ENCODE measurements at places on chromosomes 3 and 15. TPM values are rescaled to one million over a fixed set of nuclear protein-coding genes. Genes with fewer than 3 reads are reported as not detected.

CDC25A gene
- 0.33 TPM for total RNA-seq

DNA sequence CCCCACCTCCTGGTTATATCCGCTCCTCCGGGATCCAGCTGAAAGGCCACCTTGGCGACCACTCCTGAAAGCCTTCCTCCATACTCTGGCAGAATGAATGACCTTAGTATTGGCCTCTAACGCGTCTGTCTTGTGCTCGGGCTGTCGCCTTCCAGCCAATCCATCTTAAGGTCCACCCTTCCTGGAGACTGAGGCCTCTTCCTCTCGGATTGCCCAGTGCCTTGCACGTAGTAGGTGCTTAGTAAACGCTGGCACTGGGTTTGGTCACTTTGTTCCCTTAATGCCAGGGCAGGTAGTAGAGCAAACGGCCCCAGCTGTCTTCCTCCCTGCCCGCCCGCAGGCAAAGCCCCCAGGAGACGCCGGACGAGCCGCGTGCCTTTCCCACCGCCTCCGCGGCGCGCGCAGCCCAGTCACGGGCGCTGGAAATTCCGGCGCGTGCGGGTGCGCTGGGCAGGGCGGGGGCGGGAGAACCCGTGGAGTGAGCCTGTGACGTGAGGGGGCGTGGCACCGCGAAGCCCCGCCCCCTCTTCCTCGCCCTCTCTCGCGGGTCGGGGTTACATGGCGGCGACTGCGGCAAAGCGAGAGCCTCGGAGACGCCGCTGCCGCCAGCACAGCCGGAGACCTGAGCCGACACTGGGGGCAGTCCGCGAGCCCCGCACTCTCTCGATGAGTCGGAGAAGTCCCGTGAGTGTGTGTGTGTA, at the start of gene MAPK6:
MAPK6 (plus strand) TSS at position 527 of the 701 bp plus-strand sequence. CDS start 27,242 bp downstream, outside the sequence.
- H3K27ac ChIP-seq: peak within 1 kb of the TSS; percentile 98
- H3K27me3 ChIP-seq: no peaks in the 10 kb centered on the region
- H3K36me3 ChIP-seq: no peaks in the 10 kb centered on the region
- H3K4me3 ChIP-seq: peak within 1 kb of the TSS; percentile 45
- H3K4me1 ChIP-seq: peaks cover 29% of the 10 kb centered on the region
- peak; percentile 97 for DNase-seq

DNA sequence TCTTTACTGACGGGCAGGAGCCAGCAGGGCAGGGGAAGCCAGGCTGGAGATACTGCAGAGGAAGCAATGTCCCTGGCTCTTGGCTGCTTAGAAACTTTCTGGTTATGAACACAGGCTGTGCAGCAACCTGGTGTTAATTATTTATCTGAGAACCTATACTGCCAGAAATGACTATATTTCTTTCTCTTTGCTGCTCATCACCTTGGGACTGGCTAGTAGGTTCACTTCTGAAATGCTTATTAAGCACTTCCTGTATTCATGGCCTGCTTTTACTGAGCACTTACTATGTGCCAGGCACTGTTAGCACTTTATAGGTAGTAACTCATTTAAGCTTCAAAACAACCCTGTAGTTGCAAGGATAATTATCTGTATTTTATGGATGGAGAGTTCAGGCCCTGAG, 57.6 kb downstream of the RAB11A start:
- H3K36me3 ChIP-seq: no peaks in the 10 kb centered on the region
- no peaks in the 10 kb centered on the region for H3K4me1 ChIP-seq
- no peaks in the 10 kb centered on the region for H3K27me3 ChIP-seq
- H3K4me3 ChIP-seq: no peak overlapping the region
- H3K27ac ChIP-seq: no peak overlapping the region

SAXO2 gene
- 0.26 TPM for total RNA-seq

MYZAP gene
- 16.3 TPM for total RNA-seq

DNA sequence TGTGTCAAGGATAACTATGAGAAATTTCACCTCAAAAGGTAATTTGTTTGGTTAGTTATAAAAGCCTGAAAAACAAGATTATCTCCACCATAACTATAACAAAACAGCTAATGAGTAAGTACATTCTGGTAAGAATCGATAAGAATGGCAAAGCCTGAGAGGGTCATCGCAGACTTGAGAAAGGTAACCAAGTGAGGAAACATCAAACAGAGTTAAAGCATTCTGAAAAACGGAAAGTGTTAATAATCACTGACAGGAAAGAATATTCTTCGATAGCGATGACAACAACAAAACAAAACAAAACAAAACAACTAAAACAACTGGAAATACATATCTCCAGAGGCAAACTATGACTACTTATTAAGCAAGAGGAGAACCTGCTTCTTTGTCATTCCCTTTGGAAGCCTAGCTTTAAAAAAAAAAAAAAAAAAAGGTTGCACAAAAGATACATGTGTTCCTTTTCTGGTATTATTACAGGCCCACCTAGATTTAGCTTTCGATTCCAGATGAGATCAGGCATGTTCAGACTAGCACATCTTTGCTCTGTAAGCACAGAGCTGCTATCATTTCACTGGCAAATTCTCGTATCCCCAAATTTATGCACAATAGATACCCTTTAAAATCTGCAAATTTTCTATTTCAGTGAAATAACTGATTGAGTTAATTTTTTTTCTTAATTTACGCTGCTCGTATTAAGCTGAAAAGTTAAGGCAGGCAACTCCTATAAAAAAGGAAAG, 155.6 kb downstream of the TIGIT start:
- DNase-seq: no peak
- H3K27ac ChIP-seq: no peak overlapping the region
- peaks cover 29% of the 10 kb centered on the region for H3K4me1 ChIP-seq
- H3K4me3 ChIP-seq: no peak overlapping the region
- no peaks in the 10 kb centered on the region for H3K27me3 ChIP-seq
- no peaks in the 10 kb centered on the region for H3K36me3 ChIP-seq

- no peak for DNase-seq
- no peaks in the 10 kb centered on the region for H3K27me3 ChIP-seq
- peak overlapping the region; percentile 81 for H3K27ac ChIP-seq
- peak overlapping the region; percentile 64 for H3K4me3 ChIP-seq
Measured at GRCh38 chr3:72847282-72847681, 963 bp downstream of the SHQ1 start.

- no peak overlapping the region for H3K27ac ChIP-seq
- H3K4me3 ChIP-seq: no peak overlapping the region
- no peak for DNase-seq
- no peaks in the 10 kb centered on the region for H3K27me3 ChIP-seq
- H3K36me3 ChIP-seq: no peaks in the 10 kb centered on the region
- peaks cover 17% of the 10 kb centered on the region for H3K4me1 ChIP-seq
Measured at GRCh38 chr3:21641959-21642358, 109.1 kb downstream of the ZNF385D start.

- no peak for DNase-seq
- no peak overlapping the region for H3K27ac ChIP-seq
- no peak overlapping the region for H3K4me3 ChIP-seq
- H3K4me1 ChIP-seq: no peaks in the 10 kb centered on the region
- no peaks in the 10 kb centered on the region for H3K36me3 ChIP-seq
Measured at GRCh38 chr3:43676441-43676840, 14.3 kb upstream of the ABHD5 start.

GRCh38 chr3:98735761-98736269, 27.3 kb upstream of the ST3GAL6 start:
- no peaks in the 10 kb centered on the region for H3K27me3 ChIP-seq
- no peak overlapping the region for H3K4me3 ChIP-seq
- peaks cover 14% of the 10 kb centered on the region for H3K4me1 ChIP-seq
- no peak for DNase-seq
- no peaks in the 10 kb centered on the region for H3K36me3 ChIP-seq
- no peak overlapping the region for H3K27ac ChIP-seq

PEX5L gene
- 4.2 TPM for total RNA-seq

DNA sequence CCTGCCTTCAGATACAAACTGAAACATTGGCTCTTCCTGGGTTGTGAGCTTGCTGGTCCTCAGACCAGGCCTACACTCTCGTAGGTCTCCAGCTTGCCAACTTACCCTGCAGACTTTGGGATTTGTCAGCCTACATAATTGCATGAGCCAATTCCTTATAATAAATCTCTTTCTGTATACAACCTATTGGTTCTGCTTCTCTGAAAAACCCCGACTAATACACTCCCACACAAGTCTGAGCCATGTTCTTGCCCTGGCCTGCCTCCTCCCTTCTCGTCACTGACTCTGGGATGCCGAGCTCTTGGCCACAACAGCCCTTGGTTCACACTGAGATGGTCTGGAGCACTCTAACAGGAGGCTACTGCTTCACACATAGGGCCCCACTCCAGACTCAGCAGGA, 9.5 kb downstream of the CYP19A1 start:
- no peaks in the 10 kb centered on the region for H3K4me1 ChIP-seq
- H3K36me3 ChIP-seq: no peaks in the 10 kb centered on the region
- DNase-seq: no peak
- H3K4me3 ChIP-seq: no peak overlapping the region
- no peaks in the 10 kb centered on the region for H3K27me3 ChIP-seq
- H3K27ac ChIP-seq: no peak overlapping the region

GRCh38 chr15:87703327-87704111, 553.0 kb downstream of the NTRK3 start:
- H3K27me3 ChIP-seq: no peaks in the 10 kb centered on the region
- no peaks in the 10 kb centered on the region for H3K4me1 ChIP-seq
- DNase-seq: no peak
- H3K4me3 ChIP-seq: no peak overlapping the region
- no peak overlapping the region for H3K27ac ChIP-seq
- no peaks in the 10 kb centered on the region for H3K36me3 ChIP-seq

DNA sequence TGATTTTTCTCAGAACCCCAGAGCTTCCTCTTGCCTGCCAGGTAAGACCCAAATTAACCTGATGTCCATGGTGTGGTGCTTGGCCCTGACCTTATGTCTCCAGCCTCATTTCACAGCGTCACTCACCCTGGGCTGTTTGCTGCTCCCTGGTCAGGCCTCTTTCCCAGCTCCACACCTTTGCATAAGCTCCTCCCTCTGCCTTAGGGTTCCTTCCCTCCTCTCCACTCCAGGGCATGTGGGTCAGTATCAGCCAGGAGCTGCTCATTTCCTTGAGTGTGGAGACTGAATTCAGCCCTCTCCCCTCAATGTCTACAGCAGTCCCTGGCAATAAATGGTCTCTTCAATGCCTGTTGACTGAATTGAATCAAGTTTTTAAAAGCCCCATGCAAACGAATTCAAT, 75.6 kb upstream of the ANKRD34C start:
- peaks cover 7% of the 10 kb centered on the region for H3K27me3 ChIP-seq
- H3K27ac ChIP-seq: no peak overlapping the region
- H3K4me1 ChIP-seq: peaks cover 5% of the 10 kb centered on the region
- H3K4me3 ChIP-seq: no peak overlapping the region
- no peak for DNase-seq
- no peaks in the 10 kb centered on the region for H3K36me3 ChIP-seq

GRCh38 chr3:157369727-157370421, 66.8 kb upstream of the PTX3 start:
- H3K36me3 ChIP-seq: no peaks in the 10 kb centered on the region
- H3K4me1 ChIP-seq: peaks cover 33% of the 10 kb centered on the region
- H3K4me3 ChIP-seq: no peak overlapping the region
- H3K27ac ChIP-seq: peak overlapping the region; percentile 54
- no peaks in the 10 kb centered on the region for H3K27me3 ChIP-seq

DNA sequence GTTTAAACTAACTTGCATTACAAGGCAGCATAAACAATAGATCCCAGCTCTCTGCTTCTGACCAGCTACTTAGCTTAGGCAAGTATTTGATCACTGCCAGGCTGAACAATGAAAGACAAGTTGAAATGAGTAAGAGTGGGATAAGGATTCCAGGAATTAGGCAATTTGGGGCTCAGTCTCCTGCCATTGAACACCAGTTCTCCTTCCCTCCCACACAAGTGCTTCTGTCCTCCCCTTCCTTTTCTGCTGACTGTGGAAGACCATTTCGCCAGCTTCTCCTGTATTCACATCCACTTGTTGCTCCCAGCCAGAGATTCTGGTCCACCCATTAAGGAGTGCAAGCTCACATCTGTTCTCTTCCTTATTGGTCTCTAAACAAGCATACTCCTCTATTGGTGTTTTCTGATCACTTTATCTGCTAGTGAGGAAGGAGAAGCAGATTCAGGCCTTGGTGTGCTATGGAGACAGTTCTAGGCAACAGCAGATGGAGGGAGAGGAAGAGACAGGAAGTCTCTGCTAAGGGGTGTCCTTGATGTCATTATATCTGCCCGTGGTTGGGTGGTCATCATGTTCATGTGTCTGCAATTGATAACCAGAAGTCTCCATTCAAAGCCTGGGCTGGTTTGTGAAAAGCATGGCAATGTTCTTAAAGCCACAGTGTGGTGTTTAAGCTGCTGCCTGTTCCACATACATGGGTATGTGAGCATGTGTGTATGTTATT, 121.5 kb downstream of the PLCL2 start:
- H3K27ac ChIP-seq: no peak overlapping the region
- H3K4me3 ChIP-seq: no peak overlapping the region
- H3K36me3 ChIP-seq: no peaks in the 10 kb centered on the region

DNA sequence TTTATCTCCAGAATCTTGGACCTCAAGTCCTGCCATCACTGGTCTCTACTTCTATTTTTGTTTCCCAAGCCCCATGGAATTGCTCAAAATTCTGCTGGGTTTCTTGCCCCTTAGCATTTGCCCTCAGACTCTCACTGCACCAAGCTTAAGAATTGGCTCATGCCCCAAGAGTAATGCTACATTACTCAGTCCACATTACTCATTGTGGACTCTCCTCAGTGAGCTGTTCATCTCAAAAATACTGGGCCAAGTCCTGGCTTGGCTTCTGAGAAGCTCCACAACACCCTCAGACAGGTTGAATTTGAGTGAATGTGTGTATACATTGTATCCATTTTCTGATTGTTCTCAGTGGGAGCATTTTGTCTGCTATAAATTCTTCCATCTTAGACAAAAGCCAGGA, 364.4 kb upstream of the ARHGEF26 start:
- H3K27me3 ChIP-seq: no peaks in the 10 kb centered on the region
- H3K4me1 ChIP-seq: no peaks in the 10 kb centered on the region
- no peak for DNase-seq
- no peak overlapping the region for H3K4me3 ChIP-seq

TMA7 gene
- 113 TPM for total RNA-seq

GOLGA6L7 gene
- not detected for total RNA-seq

DNA sequence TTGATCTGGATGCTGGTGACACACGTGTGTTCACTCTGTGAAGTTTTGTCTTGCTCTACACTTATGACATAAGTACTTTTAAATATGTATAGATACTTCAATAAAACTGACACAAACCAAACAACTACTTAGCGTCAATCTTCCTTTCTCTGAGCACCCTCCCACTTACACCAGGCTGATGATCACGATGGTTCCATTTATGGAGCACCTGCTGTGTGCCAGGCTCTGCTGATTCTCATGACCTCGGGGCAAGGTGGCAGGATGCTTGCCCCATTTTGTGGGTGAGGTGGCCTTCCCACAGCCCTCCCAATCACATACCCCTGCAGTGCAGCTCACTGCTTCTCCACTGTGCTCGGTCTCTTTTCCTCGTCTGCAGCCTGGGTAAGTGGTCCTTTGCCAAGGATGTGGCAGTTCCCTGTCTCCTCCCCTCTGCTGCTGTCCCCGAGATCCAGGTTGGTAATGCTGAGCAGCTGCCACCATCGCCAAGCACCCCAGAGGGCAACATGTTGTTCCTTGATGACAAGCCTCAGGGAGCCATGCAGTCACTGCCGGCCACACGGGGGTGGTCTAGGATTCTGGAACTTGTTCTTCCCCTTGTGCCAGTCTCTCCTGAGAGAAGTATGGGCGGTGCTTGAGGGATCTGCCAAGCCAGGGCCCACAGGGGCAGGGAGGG, 20.6 kb upstream of the ADCY5 start:
- no peak for DNase-seq
- H3K4me1 ChIP-seq: no peaks in the 10 kb centered on the region
- H3K27ac ChIP-seq: no peak overlapping the region
- no peaks in the 10 kb centered on the region for H3K27me3 ChIP-seq

Data from body of pancreas (tissue), 4 donors.